AG10803 (cell line): ENCODE measurements at places on chromosomes 11 and 22.
A peak's percentile ranks its signal among the peaks of the same experiment; 100 is the strongest.

DNA sequence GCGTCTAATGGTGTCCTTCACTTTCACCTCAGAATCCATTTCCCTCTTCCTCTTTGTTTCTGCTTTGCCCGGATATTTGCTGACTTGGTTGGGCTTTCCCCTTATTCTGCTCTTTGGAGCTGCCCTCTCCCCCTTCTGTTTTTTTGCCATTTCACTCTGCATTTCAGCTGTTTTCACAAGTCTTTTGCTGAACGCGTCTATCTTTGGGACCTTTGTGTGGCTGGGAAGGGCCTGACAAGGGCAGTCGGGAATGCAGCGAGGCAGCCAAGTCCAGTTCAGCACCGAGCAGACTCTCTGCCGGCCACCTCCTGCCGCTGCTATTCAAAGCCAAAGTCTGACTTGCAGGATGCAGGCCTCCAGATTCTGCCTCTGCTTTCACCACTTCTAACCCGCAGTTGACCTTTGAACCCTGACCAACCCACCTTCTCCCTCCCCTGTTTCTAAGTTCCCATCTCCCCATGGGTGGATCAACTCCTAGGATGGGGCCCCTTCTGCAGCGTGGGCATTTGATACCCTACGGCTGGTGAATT is 38.2 kb downstream of the FEZ1 start:
- peak; percentile 75 for DNase-seq

DNA sequence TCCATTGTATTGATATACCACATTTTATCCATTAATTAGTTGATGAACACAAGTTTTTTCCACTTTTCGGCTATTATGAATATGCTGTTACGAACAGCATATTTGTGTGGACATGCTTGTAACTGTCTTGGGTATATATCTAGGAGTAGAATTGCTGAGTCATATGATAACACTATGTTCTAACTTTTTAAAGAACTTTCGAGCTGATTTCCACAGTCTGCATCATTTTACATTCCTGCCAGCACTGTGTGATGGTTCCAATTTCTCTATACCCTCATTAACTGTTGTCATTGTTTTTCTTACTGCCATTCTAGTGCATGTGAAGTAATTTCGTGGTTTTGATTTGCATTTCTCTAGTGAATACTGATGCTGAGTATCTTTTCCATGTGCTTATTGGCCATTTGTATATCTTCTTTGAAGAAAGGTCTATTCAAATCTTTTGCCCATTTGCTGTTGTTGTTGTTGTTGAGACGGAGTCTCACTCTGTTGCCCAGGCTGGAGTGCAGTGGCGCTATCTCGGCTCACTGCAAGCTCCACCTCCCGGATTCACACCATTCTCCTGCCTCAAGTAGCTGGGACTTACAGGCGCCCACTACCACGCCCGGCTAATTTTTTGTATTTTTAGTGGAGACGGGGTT is 7.4 kb upstream of the RCE1 start:
- DNase-seq, result peak; percentile 75

GRCh38 chr11:10893714-10894151 is 35.9 kb upstream of the ZBED5 start:
- peak; percentile 79 for DNase-seq

- DNase-seq, result no peak
Observed at GRCh38 chr11:44519989-44520737, 45.3 kb upstream of the CD82 start.

DNA sequence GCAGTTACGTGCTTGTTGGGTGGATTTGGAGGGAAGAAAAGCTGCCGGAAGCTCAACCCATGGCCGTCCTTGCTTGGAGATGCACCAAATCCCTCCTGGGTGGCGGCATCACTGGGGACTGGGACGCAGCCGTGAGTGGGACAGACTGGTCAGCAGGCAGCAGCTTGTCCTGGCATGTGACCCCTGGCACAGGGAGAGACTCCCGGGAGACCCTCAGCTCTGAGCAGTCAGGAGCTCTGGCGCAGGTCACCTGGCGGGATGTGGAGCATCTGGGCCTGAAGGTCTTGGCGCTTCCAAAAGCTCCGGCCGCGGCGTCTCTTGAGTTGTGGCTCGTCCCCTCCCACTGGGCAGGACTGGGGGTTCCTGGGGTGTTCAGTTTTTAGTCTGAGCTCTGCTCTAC is 26.3 kb downstream of the PTDSS2 start:
- DNase-seq, result no peak

DNA sequence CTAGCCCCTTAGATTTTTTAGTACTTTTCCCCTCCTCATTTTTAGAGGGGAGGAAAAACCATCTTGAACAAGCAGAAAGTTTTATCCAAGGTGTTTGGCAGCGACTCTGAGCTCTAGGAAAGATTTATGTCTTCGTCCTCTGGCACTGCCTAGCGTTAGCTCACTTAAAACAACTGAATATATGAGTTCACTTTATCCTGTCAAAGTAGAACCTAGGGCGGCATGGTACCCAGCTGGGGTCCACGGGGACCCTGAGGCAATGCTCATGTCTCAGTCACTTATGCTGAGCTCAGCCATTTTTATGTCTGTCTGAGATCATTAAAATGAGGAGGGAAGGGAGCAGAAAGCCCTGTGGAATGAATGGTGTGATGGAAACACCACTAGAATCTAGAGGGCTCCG is 14.2 kb upstream of the VSIG10L2 start:
- no peak for DNase-seq

DNA sequence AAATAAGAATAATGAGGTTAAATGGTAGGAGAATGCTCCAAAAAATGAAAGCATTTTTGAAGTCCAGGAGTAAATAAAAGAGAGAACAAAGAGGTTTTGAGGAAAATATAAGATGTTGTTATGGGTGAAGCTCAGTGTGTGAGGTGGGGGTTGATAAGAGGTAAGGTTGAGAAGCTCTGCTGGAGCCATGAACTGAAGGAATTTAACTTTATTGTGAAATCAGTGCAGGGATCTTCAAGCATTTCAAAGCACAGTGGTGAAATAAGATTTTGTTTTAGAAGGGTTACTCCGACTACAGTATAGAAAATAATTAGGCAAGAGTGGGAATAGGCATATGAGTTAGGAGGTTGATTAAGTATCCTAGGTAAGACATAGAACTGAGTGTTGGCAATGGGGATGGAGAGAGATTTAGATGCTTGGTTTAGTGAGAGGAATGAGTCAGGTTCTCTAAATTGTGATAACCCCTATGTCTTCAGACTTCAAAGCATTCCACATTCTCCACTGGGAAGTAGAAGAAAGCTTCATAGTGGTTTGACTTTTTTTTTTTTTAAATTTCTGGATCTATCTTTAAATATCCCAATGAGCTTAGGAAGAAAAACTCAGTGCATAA is 403.2 kb downstream of the AASDHPPT start:
- DNase-seq, result peak; percentile 24

- peak; percentile 40 for DNase-seq
Observed at GRCh38 chr22:23591201-23591791, 11.2 kb upstream of the IGLL1 start.

GRCh38 chr11:1931341-1932104 is 12.0 kb downstream of the TNNT3 start:
- DNase-seq, result no peak

GRCh38 chr11:14366936-14367335 is 8.0 kb upstream of the RRAS2 start:
- DNase-seq, result no peak

GRCh38 chr11:14212986-14213385 is 146.0 kb downstream of the RRAS2 start:
- DNase-seq, result no peak

DNA sequence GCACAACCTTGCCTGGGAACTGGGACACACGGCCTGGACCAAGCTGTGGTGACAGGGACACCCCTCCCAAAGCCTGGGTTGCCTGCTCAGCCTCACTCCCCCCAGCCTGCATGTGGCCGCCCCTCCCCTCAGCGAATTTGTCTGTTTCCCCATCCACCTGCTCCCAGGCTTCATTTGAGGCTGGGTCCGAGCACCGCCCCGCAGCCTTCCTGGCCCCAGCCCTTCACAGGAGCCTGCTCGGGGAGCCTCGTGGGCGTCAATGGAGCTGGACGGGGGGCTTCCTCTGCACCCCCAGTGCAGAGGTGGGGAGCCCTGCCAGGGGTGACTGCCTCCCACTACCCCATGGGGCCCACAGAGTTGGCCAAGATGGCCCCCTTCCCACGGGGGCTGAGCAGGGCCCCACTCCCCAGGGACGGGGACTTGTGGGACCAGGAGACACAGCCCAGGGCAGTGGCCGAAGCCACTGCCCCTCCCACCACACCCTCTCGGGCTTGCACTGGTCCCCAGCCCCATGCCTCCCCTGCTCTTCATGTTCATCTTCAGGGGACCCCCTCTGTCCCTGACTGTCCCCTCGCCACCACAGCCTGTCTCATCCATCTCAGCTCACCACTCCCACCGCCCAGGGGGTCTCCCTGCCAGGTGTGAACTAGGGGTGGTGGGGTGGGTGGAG is 91.7 kb downstream of the WNT7B start:
- DNase-seq, result no peak

GRCh38 chr11:68928136-68928880 is 24.6 kb downstream of the IGHMBP2 start:
- no peak for DNase-seq

DNA sequence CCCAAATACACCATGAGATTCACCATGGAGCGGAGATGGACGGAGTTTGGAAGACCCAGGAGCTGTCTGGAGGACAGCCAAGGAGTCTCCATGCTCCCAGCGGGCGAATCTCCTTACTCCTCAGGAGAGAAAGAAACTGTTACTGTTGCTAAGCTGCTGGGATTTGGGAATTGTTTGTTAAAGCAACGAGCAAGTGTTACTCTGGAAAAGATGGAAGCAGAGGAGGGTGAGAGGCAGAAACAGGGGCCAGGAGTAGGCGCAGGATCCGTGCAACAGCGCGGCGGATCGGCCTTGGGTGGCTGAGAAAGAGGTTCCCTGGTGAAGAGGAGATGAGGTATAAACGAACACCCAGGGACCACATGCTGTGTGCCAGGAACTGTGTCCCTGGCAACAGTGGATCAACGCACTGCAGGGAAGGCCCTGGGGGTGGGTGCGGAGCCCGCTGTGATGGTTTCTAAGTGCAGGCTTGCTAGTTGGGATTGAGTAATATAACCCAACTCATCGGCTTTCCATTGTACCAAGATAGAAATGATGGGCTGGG is 1436.4 kb downstream of the BRD1 start:
- DNase-seq, result no peak

DNA sequence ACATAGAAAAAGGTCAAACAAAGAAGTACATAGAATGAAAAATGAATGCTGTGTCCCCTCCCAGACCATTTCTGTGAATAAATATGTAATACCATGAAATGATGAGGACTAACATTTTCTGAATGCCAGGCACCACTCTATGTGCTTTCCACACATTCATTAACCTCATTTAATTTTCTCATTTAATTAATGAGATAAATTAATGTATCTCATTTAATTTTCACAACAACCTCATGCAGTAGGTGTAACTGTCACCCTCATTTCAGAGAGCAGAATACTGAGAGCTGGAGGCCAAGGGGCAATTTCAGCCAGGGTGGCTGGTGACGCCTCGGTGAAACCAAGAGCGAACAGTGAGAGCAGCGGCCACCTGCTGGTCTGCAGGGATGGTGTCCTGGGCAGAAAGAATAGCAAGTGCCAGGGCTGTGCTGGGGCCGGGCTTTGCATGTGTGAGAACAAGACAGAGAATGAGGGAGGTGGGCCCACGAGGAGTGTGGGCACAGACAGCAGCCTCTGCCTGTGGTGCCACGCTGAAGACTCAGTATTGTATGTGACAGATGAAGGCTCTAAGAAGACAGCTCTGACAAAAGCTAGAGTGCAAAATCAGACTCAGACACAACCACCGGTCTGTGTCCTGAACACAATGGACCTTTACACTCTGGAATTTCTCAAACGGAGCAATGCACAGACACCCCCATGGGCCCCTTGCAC is 1.8 kb upstream of the SERPIND1 start:
- no peak for DNase-seq

GRCh38 chr11:27646051-27646818 is 54.0 kb downstream of the BDNF start:
- no peak for DNase-seq

DNA sequence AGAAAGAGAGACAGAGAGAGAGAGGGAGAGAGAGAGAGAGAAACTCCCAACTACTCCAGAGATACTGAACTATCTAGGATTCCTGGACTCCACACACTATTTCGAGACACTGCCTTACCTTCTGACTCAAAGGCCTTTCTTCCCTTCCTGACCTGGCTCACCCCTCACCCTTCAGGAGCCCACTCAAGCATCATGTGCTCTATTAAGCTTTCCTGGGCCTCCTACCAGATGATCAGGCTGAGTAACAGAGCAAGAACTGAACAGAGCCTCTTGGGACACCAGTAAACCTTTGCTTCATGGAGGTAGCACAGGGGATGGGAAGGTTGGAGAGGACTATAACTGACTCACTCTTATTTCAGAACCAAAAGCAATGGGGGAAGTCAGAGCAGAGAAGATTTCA is 31.4 kb downstream of the PLEKHA7 start:
- DNase-seq, result no peak

DNA sequence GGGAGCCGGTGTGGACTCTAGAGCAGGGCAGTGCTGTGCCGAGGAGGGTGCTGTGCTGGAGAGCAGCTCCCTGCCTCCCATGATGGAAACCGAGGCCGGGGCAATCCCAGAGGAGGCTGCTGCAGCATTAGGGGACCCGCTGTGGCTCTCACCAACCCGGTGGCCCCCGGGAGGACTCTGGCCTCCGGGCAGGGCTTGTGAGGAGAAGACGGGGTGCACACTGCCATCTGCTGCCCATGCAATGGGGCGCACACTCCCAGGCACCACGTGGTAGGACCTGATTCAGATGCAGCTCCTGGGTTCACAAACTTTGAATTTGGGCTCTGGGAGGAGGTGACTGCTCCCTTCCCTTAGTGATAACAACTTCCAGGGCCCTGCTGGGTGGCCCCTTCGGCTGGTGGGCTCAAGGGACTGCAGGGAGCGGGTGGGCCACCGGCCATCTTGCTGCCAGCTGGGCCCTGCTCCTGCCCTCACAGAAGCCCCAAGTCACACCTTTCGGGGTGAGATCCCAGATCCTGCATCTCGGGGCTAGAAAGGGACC is 93.8 kb upstream of the FGF3 start:
- no peak for DNase-seq

- DNase-seq, result no peak
Observed at GRCh38 chr11:26063915-26064314, 268.0 kb upstream of the ANO3 start.

- DNase-seq, result peak; percentile 86
Observed at GRCh38 chr11:122045181-122045586, 70.8 kb downstream of the BLID start.

- no peak for DNase-seq
Observed at GRCh38 chr22:37206841-37207821, 5.1 kb downstream of the SSTR3 start.

GRCh38 chr11:10584071-10584501 is 15.6 kb upstream of the LYVE1 start:
- DNase-seq, result peak; percentile 28

DNA sequence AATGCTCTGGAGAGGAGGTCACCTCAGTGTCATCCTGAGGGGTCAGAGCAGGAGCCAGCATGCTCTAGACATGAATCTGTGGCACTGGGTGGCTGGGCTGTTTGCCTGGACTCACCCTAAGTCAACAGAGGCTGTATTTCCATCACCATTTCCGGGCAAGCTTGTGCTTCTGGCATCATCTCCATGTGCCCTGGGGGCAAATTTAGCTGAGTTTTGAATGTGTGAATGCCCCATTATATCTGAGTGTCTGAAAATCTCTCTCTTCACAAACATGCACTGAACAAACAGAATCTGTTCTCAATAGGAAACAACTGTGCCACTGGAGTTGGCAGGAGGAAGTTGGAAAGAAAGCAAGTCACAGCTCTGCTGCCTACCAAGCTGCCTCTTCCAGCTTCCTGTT is 356.2 kb downstream of the GRM5 start:
- no peak for DNase-seq
